ENCODE measurements at places on chromosomes 6 and 20.

- no peak for DNase-seq
Observed at GRCh38 chr20:14531786-14532185, 194.4 kb upstream of the FLRT3 start.

- DNase-seq, result no peak
Observed at GRCh38 chr20:22616551-22616950, 32.2 kb upstream of the FOXA2 start.

GRCh38 chr6:170225852-170226417, 64.9 kb downstream of the DLL1 start:
- no peak for DNase-seq

GRCh38 chr20:4171538-4172116, 156.3 kb upstream of the RNF24 start:
- DNase-seq, result no peak

DNA sequence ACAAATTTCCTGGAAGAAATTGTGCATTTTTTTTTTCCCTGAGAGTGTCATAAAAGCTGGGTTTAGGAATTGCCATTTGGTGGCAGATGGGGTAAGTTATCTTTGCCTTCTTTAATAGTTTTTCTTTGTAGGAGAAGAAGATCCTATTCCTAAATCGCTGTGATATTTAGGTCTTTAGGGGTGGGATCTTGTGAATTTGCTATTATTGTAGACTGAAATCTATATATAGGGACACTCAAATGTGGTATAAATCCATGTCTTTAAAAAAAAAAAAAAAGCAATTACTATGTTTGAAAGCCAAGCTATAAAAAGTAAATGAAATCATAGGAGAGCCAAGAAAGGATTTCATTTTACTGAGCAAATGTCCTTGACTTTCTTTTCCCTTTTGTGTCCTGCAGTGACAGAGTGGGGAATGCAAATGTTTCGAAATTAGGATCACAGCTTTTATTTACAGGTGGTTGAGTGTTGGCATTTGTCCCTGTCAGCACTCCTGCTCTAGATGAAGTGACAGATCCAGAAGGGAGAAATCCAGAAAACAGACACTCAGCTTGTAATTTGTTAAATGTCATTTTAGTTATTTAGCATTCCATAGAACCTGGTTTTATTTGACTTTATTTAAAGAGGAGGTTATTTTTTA, 29.4 kb downstream of the TIAM2 start:
- DNase-seq, result no peak

- no peak for DNase-seq
Observed at GRCh38 chr6:105746509-105746908, 339.6 kb upstream of the PRDM1 start.

DNA sequence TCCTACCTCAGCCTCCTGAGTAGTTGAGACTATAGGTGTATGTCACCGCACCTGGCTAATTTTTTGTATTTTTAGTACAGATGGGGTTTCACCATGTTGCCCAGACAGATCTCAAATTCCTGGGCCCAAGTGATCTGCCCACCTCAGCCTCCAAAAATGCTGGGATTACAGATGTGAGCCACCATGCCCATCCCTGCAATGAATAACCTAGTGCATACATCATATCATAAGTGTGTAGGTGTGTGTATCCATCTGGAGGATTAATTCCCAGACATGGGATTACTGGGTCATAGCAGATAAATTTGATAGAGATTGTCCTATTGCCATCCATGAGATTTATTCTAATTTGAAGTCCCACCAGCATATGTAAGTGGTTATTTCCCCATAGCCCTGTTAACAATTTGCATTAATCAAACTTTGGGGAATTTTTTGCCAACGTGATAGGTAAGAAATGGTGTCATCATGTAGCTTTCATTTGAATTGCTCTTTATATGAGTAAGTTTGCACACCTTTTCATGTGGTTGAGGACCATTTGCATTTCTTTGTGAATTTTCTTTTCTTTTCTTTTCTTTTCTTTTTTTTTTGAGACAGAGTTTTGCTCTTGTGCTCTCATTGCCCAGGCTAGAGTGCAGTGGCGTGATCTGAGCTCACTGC, 29.9 kb upstream of the BACH2 start:
- DNase-seq, result no peak

DNA sequence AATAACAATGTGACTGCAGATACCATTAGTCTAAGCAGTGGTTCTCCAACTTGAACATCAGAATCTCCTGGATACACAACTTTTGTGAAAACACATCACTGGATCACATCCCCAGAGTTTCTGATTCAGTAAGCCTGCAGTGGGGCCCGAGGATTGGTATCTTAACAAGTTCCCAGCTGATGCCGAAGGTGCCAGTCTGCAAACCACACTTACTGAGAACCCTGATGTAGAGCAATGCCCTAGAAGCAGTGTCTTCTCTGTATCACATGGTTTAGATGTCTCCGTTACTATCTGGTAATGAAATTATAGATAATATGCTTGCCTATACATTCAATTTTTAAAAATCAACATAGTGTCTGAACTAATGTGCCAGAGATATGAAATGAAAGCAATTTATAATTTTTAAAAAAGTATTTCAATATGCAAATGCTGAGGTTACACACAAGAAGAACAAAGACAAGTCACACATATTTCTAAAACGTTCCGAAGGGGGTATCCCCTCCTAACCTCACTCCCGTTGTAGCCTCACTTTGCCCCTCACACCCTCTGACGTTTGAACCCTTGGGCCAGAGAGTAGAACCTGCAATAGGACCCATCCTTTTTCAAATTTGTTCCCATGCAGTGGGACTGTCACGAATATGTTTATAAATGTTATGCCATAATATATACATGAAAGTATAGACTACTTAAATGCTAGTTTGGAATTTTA, 115.4 kb upstream of the SAMD5 start:
- no peak for DNase-seq

- DNase-seq, result no peak
Observed at GRCh38 chr6:117265410-117266256, at the start of gene VGLL2. Gene VGLL2, plus strand, starts transcription at chr6:117265558. Its CDS starts 206 bp downstream, at chr6:117265764.

GRCh38 chr6:37492236-37492972, 7.3 kb downstream of the CCDC167 start:
- DNase-seq, result no peak

DNA sequence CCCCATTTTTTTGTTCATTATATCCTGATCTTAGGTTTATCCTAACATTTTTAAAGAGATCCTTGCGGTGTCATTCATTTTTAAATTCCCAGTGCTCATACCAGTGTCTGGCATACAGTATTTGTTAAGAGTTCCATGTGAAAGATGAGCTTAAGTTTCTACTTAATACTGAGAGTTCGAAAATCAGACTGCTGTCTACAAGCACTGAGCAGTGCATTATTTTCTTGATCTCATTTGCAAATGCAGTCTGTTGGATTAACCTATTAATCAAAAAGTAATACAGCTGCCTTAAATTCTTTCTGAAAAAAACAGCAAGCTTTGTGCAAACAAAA, 663 bp downstream of the COQ3 start:
- DNase-seq, result no peak

DNA sequence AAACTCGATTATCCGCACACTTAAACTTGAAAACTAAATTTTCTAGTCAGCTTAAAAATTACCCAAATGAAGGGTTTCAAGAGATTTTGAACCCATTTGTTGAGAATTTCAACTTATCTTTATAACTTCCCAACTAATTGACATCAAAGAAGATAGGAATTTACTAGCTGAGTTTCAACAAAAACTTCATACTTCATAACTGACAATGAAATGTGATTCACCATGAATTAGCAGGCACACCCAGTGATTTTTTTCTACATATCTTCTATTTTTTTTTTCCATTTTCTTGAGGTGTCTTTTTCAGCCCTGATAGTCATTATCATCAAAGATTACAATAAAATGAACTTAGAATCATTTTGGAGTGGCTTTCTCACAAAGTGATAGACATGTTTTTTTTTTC, 26.7 kb downstream of the TNFAIP3 start:
- no peak for DNase-seq

DNA sequence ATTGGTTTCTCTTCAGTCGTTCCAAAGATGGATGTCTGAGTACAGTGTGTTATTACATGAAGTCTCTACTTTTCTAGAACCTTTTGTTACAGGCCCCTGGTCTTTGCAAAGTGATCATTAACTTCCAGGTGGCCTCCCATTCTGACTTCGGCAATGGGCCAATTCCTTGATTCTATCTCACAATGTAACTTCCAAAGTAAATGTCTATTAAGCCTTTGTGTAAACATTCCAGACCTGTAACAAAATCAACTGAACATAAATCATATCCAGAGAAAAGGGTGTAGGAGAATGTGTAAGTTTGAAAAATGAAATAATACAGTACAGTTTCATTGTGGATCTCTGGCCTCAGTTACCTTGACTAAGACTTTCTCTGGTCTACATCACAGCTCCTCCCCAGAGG, 187.8 kb upstream of the JAG1 start:
- peak; percentile 22 for DNase-seq
